ENCODE measurements at places on chromosomes 2 and 18. TPM values are rescaled to one million over a fixed set of nuclear protein-coding genes. Genes with fewer than 3 reads are reported as not detected.

Gene AGXT
- not detected for total RNA-seq

Gene RNF125
- 10.9 TPM for total RNA-seq

Gene GEN1
- 21.0 TPM for total RNA-seq

Gene PCARE
- 0.16 TPM for total RNA-seq

Gene FAM110C
- total RNA-seq = 10.8 TPM

Gene EML6
- 3.9 TPM for total RNA-seq

Gene CACNB4
- total RNA-seq = 33.9 TPM

Gene AGPS
- total RNA-seq = 69.7 TPM

Gene UCN
- total RNA-seq = 1.1 TPM

Gene CCDC148
- total RNA-seq = 5.3 TPM

Gene DNAH7
- total RNA-seq = 3.5 TPM

Gene CCDC150
- 9.8 TPM for total RNA-seq

Gene MBOAT2
- total RNA-seq = 58.4 TPM

Gene SLC19A3
- 1.4 TPM for total RNA-seq

Gene SLC4A5
- total RNA-seq = 3.8 TPM

Gene FAP
- 57.7 TPM for total RNA-seq

Gene RGPD4
- 0.05 TPM for total RNA-seq

Gene PRKAG3
- 1.2 TPM for total RNA-seq

Gene VAMP5
- total RNA-seq = 8.0 TPM

Gene TCF23
- total RNA-seq = 0.85 TPM

Gene CYP26B1
- 4.7 TPM for total RNA-seq

Gene SPR
- 5.5 TPM for total RNA-seq

Gene STEAP3
- total RNA-seq = 1.1 TPM

Gene ZSCAN30
- total RNA-seq = 23.2 TPM

Gene IL36RN
- 0.26 TPM for total RNA-seq

Gene GRP
- total RNA-seq = not detected

Gene SFT2D3
- 7.2 TPM for total RNA-seq

Gene AGFG1
- total RNA-seq = 49.0 TPM

Gene FZD7
- total RNA-seq = 69.5 TPM

Gene CFAP65
- total RNA-seq = not detected

Gene CNTNAP5
- total RNA-seq = 1.8 TPM

Gene NPHP1
- 10.8 TPM for total RNA-seq

Gene IFIH1
- 14.7 TPM for total RNA-seq

Gene PAX3
- 3.3 TPM for total RNA-seq

Gene AOX1
- total RNA-seq = 6.0 TPM

Gene ST8SIA3
- total RNA-seq = 0.69 TPM

Gene EPHA4
- total RNA-seq = 41.3 TPM

Gene SEC11C
- 11.1 TPM for total RNA-seq

Gene SLC8A1
- total RNA-seq = 280 TPM

Gene TEKT4
- not detected for total RNA-seq

Gene CREB1
- 91.5 TPM for total RNA-seq

Gene ACAA2
- 45.4 TPM for total RNA-seq

Gene UGT1A4
- 1.1 TPM for total RNA-seq

Gene PAIP2B
- total RNA-seq = 7.6 TPM

Gene ACP1
- 132 TPM for total RNA-seq

Gene AMER3
- 0.42 TPM for total RNA-seq

Gene SCYGR5
- not detected for total RNA-seq

Gene PLGLB2
- 3.9 TPM for total RNA-seq

Gene ERBB4
- total RNA-seq = 3.2 TPM

Gene ADRA2B
- 1.6 TPM for total RNA-seq

Gene SKOR2
- total RNA-seq = not detected

Gene PPP3R1
- total RNA-seq = 75.2 TPM

Gene GRB14
- total RNA-seq = 5.8 TPM

Gene COA5
- total RNA-seq = 54.2 TPM

Gene LONRF2
- total RNA-seq = 6.7 TPM

Gene CETN1
- total RNA-seq = not detected
